ENCODE measurements at places on chromosomes 6 and 20. TPM values are rescaled to one million over a fixed set of nuclear protein-coding genes. Genes with fewer than 3 reads are reported as not detected.

Gene HMGCLL1
- polyA plus RNA-seq, result 3.5 TPM

Gene POU5F1
- 25.2 TPM for polyA plus RNA-seq

Gene KIF13A
- polyA plus RNA-seq, result 34.1 TPM

Gene REM1
- 0.11 TPM for polyA plus RNA-seq

Gene FAM83B
- 7.5 TPM for polyA plus RNA-seq

Gene PNLDC1
- 0.14 TPM for polyA plus RNA-seq

Gene ZSCAN12
- polyA plus RNA-seq, result 14.2 TPM

Gene MEP1A
- polyA plus RNA-seq, result 0.26 TPM

GRCh38 chr6:125784365-125784764 is 6.4 kb upstream of the NCOA7 start:
- no peak for DNase-seq

- DNase-seq, result no peak
Observed at GRCh38 chr20:13333793-13334192, 112.7 kb downstream of the ISM1 start.

- DNase-seq, result no peak
Observed at GRCh38 chr6:52286798-52287432, 2.4 kb upstream of the MCM3 start.

DNA sequence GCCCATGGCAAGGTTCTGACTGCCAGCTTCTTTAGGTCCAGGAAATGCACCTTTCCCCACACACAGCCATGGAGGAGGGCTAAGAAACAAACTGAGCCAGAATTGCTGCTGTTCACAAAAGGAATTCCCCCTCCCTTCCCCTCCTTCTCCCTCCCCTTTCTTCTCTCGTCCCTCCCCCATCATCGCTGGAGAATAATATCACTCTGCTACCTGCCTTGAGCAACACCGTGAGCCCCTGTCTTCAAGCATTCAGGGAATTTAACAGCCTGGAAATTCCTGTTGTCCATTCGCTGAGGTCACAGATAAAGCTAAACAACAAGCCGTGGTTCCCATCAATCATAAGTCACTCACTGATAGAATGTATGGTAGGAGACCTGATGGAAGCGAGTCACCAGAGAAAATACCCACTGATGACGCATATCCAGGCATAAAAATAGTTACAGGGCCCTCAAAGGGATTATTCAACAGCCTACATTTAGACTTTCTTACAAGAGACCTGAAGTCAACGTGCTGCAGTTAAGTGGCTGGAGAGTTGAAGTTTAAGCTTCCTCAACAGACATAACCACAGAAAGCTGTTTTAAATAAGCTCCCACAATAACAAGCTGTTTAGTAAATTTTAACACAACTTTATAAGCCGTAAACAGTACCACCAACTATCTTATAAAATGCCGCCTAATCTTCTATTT is 59.7 kb downstream of the HIVEP2 start:
- peak; percentile 54 for DNase-seq

- DNase-seq, result peak; percentile 46
Observed at GRCh38 chr20:62576815-62577489, 65.4 kb upstream of the SLCO4A1 start.

DNA sequence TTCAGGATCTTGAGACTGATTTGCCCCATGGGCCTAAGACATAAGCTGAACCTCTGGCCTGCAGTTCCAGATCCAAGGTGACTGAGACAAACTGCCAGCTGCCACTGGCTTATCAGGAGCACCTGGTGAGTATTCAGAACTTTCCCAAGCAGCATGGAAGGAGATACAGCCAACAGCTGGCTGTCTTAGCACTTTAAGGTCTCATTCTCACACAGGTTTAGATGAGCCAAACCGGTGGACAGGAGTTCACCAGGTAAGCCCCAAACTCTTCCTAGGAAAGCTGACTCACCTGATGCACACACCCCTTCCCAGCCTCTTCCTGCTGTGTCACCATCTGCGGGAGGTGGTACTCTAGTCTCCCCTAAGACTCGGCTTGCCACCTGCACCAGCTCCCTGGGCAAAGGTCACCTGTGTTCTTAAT is at the start of gene BANF2:
BANF2 (plus strand) TSS at position 36 of the 421 bp plus-strand sequence. CDS start 25,060 bp downstream, outside the sequence.
- DNase-seq, result no peak

DNA sequence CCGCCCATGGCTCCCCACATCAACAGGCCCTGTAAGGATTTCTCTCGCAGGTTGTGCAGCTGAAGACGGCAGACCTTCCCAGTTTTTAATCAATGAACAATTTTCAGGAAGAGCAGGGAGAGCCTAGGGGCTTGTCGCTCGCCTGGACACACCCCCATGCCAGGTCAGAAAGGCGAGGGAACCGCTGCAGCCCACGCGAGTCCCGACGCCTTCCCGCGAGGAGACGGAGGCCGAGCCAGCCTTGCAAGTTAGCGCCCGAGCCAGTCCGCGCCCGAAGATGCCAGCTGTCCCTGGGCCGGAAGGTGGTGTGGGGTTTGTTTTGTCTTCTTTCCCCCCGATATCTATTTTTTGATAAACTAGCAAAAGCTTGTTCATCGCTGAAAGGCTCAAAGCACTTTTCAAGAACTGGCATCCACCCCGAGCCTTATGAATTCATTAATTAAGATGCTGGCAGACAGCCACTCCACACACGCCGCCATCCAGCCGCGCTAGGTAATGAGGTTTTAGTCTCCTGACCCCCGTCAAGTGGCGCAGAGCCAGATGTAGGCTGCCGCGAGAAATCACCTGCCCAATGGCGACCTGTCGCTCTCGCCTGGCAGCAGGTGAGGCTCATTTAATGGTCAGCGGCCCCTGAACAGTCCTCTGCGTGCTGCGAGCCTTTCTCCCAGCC is 6.6 kb downstream of the CCDC167 start:
- no peak for DNase-seq

DNA sequence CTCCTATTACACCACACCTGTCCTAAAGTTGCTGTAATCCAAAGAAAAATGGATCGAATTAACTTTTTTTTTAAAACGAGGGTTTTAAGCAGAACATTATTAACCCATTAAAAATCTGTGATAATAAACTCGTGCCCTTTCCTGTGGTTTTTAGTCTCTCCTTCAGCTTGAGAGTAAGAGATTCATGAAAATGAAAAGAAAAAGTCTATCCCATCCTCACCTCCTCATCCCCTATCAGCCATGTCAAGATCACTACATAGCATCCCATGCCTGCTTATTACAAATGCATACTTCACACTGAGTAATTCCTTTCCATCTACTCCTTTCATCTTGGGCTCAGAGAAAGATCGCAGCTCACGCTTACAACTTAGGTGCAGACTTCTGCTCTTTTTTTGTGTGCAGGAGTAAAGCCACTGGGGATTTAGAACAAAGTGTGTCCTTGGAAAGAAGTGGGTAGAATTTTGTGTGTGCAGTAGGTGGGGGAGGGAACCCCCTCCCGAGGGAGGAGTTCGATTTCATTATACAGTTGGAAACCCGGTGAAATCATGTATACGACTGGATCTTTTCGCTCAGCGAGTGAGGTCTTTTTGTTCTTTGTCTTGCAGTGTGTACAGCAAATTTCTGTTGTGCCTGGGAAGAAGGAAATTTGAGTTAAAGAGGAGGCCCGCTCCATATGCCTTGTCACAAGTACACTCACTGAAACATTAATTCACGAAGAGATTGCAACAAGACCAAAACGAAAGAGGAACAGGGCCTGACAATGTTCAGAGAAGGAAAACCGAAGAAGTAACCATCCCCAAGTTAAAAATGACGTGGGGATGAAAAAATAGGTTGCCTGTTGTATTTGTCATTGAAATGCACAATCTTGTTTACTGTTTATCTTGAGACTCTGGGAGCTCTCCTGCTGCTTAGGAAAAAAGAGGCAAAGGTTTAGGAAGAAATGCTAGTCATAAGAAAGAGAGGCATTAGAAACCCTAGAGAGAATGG is 146.5 kb upstream of the ZNF217 start:
- no peak for DNase-seq

DNA sequence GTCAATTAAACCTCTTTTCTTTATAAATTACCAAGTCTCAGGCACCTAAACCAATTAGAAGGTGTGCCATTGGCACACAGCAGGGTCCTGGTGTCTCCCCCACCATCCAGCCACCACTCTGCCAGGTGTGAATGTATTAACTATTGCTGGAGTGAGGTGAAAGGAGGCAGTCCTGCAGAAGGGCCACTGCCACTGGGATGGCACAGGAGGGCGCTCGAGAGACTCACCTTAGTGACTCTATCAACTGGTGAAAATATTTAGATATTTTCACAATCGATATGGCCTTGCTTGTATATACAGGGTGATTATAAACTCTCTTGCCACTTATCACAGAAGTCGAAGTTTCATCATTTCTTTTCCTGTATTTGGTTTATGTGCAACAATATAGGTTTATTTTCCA is 145.6 kb upstream of the ESR1 start:
- no peak for DNase-seq

DNA sequence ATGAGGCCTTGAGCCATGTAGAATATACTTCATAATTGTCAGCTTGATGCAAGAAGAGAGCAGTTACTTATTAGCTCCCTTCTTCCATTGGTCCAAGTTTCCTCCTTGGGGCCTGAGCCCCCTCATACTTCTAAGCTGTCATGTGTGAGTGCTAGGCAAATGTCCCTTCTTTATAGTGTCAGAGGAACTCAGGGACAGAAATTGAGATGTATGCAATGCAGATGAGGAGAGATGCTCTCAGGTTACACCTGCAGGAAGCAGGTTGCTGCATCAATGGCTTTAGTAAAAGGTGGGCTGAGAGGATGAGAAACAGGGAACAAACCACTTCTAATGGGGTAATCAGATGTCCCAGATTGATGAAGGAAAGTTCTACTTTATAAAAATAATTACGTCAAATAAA is 6.7 kb upstream of the PDSS2 start:
- DNase-seq, result no peak

DNA sequence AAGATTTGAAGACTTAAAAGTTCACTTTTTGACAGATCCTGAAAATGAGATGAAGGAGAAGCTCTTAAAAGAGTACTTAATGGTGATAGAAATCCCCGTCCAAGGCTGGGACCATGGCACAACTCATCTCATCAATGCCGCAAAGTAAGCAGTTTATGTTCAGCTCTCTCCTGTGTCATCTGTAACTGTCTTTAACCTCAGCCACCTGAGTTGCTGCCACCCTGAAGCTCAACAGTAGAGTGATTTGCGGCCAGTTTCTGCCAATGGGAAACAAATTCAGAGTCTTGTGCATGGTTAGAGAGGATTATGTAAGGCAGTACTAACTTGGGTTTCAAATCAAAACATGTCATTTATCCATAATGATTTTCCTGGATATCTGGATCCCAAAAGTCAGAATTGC is 10.1 kb downstream of the TNFAIP3 start:
- no peak for DNase-seq

DNA sequence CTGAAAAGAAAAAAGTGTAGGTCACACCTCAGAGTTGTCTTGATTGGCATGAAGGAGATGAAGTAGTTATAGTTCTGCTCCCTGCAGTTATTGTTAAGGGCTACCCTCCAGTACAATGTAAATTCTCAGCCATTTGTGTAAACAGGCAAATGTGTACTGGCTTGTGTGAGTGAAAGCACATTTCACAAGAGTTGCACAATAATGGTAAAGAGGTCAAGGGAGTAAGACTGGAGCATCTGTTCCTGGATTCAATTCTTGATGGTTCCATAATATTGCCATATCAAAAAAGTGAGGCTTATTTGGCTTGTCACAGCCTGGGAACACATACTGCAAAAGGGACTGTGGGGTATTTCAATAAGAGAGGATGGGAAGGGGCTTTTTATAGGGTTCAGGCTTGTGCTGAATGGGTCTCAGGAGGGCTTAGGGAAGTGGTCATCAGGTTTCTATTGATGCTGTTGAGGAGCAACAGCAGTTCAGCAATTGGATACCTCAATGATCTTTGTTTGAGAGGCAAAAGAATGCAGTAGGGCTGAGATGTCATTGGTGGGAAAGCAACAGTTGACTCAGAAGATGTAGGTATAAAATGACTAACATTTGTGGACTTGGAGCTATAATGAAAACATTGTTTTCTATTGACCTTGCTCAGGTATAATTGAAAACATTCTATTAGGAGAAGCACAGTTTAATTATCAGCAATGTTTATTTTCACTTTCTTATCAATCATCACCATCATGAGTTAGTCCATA is 402.6 kb downstream of the BCKDHB start:
- no peak for DNase-seq

- DNase-seq, result no peak
Observed at GRCh38 chr20:37853823-37854375, 49.0 kb upstream of the VSTM2L start.

GRCh38 chr6:32244946-32245398 is 21.1 kb upstream of the NOTCH4 start:
- peak; percentile 70 for DNase-seq
